Activated naive CD8-positive, alpha-beta T cell treated with anti-CD3 and anti-CD28 coated beads, Interleukin-2, amount 10 ng/mL, durations not matched to agents 7 days and 5 days (primary cell): ENCODE measurements at places on chromosomes 7 and 10. TPM values are rescaled to one million over a fixed set of nuclear protein-coding genes. Genes with fewer than 3 reads are reported as not detected.

DNA sequence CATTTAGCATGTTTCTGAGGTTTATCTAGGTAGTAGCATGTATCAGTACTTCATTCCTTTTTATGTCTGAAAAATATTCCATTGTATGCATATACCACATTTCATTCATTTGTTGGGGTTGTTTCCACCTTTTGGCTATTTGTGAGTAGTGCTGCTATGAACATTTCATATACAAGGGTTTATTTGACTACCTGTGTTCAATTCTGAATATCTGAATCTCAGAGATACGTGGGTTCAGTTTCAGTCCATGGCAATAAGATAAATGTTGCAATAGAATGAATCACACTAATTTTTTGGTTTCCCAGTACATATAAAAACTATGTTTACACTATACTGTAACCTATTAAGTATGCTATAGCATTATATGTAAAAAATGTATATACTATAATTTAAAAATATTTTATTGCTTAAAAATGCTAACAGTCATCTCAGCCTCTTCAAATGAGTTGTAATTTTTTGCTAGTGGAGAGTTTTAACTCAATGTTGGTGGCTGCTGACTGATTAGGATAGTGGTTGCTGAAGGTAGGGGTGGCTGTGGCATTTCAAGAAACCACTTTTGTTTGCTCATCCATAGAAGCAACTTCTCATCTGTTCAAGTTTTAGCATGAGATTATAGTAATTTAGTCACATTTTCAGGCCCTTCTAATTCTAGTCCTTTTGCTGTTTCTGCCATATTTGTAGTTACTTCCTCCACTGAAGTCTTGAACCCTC, 13.9 kb downstream of the PLEKHA1 start:
- DNase-seq, result no peak

- no peak for DNase-seq
Measured at GRCh38 chr10:24793648-24794379, 70.1 kb upstream of the ARHGAP21 start.

DNA sequence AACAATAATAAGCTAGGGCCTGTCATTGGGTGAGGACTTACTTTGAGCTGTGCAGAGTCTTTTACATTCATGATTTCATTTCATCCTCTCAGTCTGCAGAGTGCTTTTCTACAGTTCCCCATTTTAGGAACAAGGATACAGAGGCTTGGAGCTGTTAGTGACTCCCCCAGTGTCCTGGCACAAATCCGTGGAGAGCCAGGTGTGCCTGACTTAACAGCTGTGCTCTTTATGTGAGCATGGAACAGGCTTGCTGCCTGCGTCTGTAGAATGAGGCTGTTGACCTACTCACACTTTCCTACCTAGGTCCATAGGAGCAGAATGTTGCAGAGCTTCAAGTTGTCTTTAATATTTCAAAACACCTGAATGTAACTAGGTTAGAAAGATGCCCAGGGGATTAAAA, 50.4 kb upstream of the BTBD16 start:
- no peak for DNase-seq

- DNase-seq, result peak; percentile 98
Measured at GRCh38 chr10:96832721-96833219, 672 bp downstream of the LCOR start.

ACTL6B gene
- total RNA-seq, result not detected

GRCh38 chr7:50644586-50644985, 79.4 kb upstream of the DDC start:
- no peak for DNase-seq

- DNase-seq, result no peak
Measured at GRCh38 chr10:53479365-53479764, 706.8 kb upstream of the MBL2 start.

GRCh38 chr7:67773081-67773480, 776.4 kb downstream of the TYW1 start:
- no peak for DNase-seq

ATOH7 gene
- total RNA-seq, result not detected

- DNase-seq, result no peak
Measured at GRCh38 chr7:15487896-15488295, 73.9 kb downstream of the AGMO start.
